Neural progenitor cell (in vitro differentiated cells): ENCODE measurements at places on chromosomes 3 and 15. TPM values are rescaled to one million over a fixed set of nuclear protein-coding genes. Genes with fewer than 3 reads are reported as not detected.
A peak's percentile ranks its signal among the peaks of the same experiment; 100 is the strongest.

Gene LAMB2
- total RNA-seq, result 75.4 and 137 TPM in 2 replicates

GRCh38 chr3:37319784-37320183 is 145.4 kb upstream of the LRRFIP2 start:
- peaks cover 4% of the 10 kb centered on the region for H3K4me1 ChIP-seq
- H3K36me3 ChIP-seq, result peaks cover 4% of the 10 kb centered on the region
- H3K27ac ChIP-seq, result no peak overlapping the region
- DNase-seq, result no peak
- H3K4me3 ChIP-seq, result no peak overlapping the region

GRCh38 chr15:94042180-94042928 is 189.0 kb upstream of the MCTP2 start:
- H3K27ac ChIP-seq, result no peak overlapping the region
- no peaks in the 10 kb centered on the region for H3K27me3 ChIP-seq
- H3K4me3 ChIP-seq, result no peak overlapping the region
- no peaks in the 10 kb centered on the region for H3K4me1 ChIP-seq
- no peaks in the 10 kb centered on the region for H3K36me3 ChIP-seq

- no peaks in the 10 kb centered on the region for H3K36me3 ChIP-seq
- H3K27ac ChIP-seq, result no peak overlapping the region
- no peaks in the 10 kb centered on the region for H3K4me1 ChIP-seq
- H3K4me3 ChIP-seq, result no peak overlapping the region
Observed at GRCh38 chr15:39139431-39140059, 441.3 kb upstream of the THBS1 start.

GRCh38 chr3:57141719-57142410 is 23.3 kb downstream of the IL17RD start:
- H3K27ac ChIP-seq, result no peak overlapping the region
- H3K36me3 ChIP-seq, result no peaks in the 10 kb centered on the region
- no peak for DNase-seq
- peaks cover 22% of the 10 kb centered on the region for H3K4me1 ChIP-seq

Gene HIGD2B
- total RNA-seq, result not detected in 2 replicates

GRCh38 chr3:29759411-29760225 is 478.7 kb downstream of the RBMS3 start:
- DNase-seq, result peak; percentile 71
- H3K4me1 ChIP-seq, result peaks cover 16% of the 10 kb centered on the region
- H3K27me3 ChIP-seq, result no peaks in the 10 kb centered on the region

- no peak overlapping the region for H3K4me3 ChIP-seq
- no peak overlapping the region for H3K27ac ChIP-seq
- no peak for DNase-seq
- no peaks in the 10 kb centered on the region for H3K27me3 ChIP-seq
Observed at GRCh38 chr3:183211352-183211751, 41.7 kb upstream of the B3GNT5 start.

GRCh38 chr3:24004171-24004938 is 59.3 kb downstream of the NR1D2 start:
- no peak overlapping the region for H3K27ac ChIP-seq
- no peaks in the 10 kb centered on the region for H3K36me3 ChIP-seq
- peaks cover 11% of the 10 kb centered on the region for H3K4me1 ChIP-seq
- H3K27me3 ChIP-seq, result no peaks in the 10 kb centered on the region

DNA sequence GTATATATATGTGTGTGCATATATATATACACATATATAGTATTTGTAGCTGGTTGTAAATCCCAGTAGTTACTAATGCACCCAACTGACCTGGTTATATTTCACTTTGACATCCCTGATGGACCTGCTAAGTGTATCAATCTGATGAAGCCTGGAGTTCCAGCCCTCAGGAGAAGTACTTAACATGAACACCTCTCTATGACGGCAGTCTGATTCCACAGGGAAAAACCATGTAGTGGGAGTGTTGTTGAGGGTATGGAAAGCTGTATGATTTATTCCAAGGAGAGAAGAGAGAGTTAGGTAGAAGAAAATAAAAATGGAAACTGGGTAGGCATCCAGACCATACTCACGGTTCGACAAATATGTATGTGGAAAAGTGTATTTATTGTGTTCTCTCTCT is 531.2 kb upstream of the SEMA6D start:
- no peak for DNase-seq
- no peaks in the 10 kb centered on the region for H3K36me3 ChIP-seq
- no peak overlapping the region for H3K4me3 ChIP-seq
- H3K27me3 ChIP-seq, result peaks cover 73% of the 10 kb centered on the region

Gene RGMA
- 41.4 and 85.1 TPM in 2 replicates for total RNA-seq

- no peak for DNase-seq
- no peak overlapping the region for H3K27ac ChIP-seq
- H3K4me1 ChIP-seq, result no peaks in the 10 kb centered on the region
- H3K4me3 ChIP-seq, result no peak overlapping the region
Observed at GRCh38 chr3:134054881-134055280, 25.2 kb upstream of the SLCO2A1 start.

Gene CHCHD6
- total RNA-seq, result 35.7 and 46.2 TPM in 2 replicates

- H3K36me3 ChIP-seq, result peaks cover 20% of the 10 kb centered on the region
- H3K27me3 ChIP-seq, result no peaks in the 10 kb centered on the region
- no peak for DNase-seq
- no peaks in the 10 kb centered on the region for H3K4me1 ChIP-seq
- no peak overlapping the region for H3K4me3 ChIP-seq
Observed at GRCh38 chr3:78689378-78689777, 1078.4 kb downstream of the ROBO1 start.

Gene NRROS
- total RNA-seq, result 0.58 and 1.7 TPM in 2 replicates

GRCh38 chr15:61175024-61175423 is 54.1 kb downstream of the RORA start:
- H3K36me3 ChIP-seq, result no peaks in the 10 kb centered on the region
- no peak overlapping the region for H3K27ac ChIP-seq
- H3K4me1 ChIP-seq, result peaks cover 13% of the 10 kb centered on the region
- DNase-seq, result peak; percentile 42

GRCh38 chr15:79981831-79982455 is 10.9 kb upstream of the BCL2A1 start:
- H3K27ac ChIP-seq, result no peak overlapping the region
- H3K27me3 ChIP-seq, result no peaks in the 10 kb centered on the region
- H3K4me3 ChIP-seq, result no peak overlapping the region
- no peaks in the 10 kb centered on the region for H3K36me3 ChIP-seq

Gene POLR2M
- total RNA-seq, result 204 and 1,069 TPM in 2 replicates

DNA sequence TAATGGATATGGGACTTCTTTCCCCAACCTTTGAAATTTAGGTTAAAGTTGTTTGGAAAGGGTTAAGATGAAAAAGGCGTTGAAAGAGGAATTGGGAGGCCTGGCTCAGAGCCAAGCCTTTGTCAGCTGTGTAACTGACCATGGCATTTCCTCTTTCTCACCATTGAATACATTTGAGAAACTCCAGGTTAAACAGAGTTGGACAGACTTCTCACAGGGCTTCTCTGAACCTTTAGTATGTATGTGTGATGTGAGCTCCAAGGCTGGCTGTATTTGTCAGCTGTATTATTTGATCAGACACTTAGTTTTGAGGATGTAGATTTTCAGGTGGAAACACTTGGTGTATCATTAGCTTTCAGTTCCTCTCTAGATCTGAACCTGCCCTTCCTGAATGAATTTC is 136.4 kb upstream of the GOLGA6L4 start:
- H3K4me1 ChIP-seq, result peaks cover 2% of the 10 kb centered on the region
- H3K27ac ChIP-seq, result no peak overlapping the region
- no peaks in the 10 kb centered on the region for H3K27me3 ChIP-seq
- no peak for DNase-seq
- no peaks in the 10 kb centered on the region for H3K36me3 ChIP-seq
